ENCODE measurements at places on chromosomes 1 and 21. TPM values are rescaled to one million over a fixed set of nuclear protein-coding genes. Genes with fewer than 3 reads are reported as not detected.

Gene NTMT2
- polyA plus RNA-seq = not detected

Gene IQCC
- 0.85 TPM for polyA plus RNA-seq

Gene CELA3A
- not detected for polyA plus RNA-seq

Gene KCNJ15
- polyA plus RNA-seq = not detected

Gene PRAMEF1
- polyA plus RNA-seq = not detected

Gene ACTN2
- polyA plus RNA-seq = not detected

Gene SAMSN1
- 15.4 TPM for polyA plus RNA-seq

Data from immature natural killer cell (primary cell).